NCI-H1417 treated with DMSO at 0.1 percent for 48 hours (cell line): ENCODE measurements at places on chromosomes 4 and X.
A peak's percentile ranks its signal among the peaks of the same experiment; 100 is the strongest.

- DNase-seq, result no peak
These were observed 244.3 kb downstream of the ARHGAP10 start for GRCh38 chr4:147975933-147976928.

GRCh38 chrX:15929194-15929593, 74.6 kb upstream of the AP1S2 start:
- DNase-seq, result no peak

DNA sequence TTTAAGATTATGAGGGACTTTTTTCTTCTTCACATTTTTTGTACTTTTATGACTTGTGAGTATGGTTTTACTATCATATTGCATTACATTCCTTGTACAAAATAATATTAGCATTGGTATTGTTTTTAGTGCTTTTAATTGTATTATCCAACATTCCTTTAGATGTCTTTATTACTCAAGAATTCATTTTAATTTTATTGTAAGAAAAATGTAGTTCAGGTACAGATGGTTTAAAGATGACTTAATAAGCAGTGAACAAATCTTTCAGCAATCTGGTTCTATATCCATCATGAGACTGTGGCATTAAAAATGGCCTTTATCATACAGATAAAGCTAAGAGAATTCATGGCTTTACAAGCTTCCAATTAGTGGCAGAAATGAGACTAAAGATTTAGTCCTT, 191.6 kb downstream of the ANTXR2 start:
- no peak for DNase-seq

GRCh38 chr4:28225050-28225449, 1364.4 kb downstream of the STIM2 start:
- DNase-seq, result peak; percentile 5

GRCh38 chr4:184845367-184846021, 19.7 kb upstream of the ACSL1 start:
- no peak for DNase-seq

- DNase-seq, result no peak
These were observed 537.1 kb upstream of the CXorf51A start for GRCh38 chrX:147351644-147352043.

- no peak for DNase-seq
These were observed 70.2 kb downstream of the GC start for GRCh38 chr4:71713611-71714203.

DNA sequence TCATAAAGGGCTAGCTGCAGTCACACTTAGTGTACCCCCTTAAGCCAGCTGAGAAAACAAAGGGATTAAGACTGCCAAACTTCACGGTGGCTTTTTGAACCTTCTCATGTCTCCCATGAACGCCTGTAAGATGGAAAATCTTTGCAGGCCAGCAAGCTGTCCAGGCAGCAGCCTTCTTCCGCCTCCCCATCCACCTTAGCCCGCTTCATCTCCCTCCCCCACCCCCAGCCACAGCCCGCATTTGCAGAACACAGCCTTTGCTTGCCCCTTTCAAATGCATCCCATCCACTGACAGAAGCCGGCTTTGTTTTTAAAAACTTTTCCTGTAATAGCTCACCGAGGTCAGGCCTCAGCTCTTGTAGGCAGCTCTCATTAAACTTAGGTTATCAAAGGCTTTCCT, 113.8 kb upstream of the FAM9B start:
- DNase-seq, result no peak

DNA sequence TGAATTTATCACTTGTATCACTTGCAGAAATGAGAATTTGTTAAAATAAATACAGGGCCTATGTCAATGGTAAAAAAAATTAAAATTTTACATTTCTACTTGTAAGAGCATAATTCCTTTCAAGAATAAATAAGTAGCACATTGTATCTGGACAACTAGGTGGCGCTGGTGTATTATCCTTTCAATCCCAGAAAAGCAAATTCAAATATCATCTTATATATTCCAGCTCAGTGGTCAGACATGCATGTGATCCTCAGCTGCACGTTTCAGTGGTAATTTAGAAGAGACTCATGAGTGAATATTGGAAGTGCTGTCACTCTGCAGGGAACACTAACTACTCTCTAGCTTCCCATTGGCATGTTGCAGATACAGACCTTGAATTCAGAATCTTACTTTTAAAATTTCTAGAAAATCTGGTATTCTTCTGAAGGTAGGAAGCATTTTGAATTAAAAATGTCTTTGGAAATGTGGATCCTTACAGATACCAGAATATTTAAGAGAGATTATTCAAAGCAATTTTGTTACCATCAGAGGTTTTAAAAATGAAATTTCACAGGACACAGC, 1414.7 kb upstream of the TENM3 start:
- peak; percentile 66 for DNase-seq

DNA sequence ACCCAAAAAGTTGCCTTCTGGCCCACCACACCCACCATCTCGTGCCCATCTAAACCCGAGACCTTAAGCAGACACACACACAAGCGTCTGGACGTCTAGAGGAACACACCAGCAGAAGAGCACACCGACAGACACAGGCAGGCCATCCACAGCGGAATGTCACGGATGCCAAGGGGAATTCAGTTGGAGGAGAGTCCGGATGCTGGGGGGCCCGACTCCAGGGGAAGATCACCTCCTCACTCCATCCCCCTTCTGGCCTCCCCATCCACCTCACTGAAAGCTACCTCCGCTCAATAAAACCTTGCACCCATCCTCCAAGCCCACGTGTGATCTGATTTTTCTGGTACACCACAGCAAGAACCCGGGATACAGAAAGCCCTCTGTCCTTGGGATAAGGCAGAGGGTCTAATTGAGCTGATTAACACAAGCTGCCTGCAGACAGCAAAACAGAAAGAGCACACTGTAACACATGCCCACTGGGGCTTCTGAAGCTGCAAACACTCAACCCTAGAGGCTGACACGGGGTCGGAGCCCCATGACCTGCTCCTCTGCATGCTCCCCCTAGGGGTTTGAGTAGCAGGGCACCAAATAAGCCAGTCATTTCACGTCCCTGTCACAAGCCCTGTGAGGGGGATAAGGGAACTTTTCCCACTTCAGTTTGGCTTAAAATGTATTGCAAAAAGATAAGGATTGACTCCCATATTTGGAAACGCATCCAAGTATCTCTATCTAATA, 339.6 kb upstream of the PCDH10 start:
- DNase-seq, result no peak

GRCh38 chr4:13627178-13627605, 333 bp downstream of the BOD1L1 start:
- no peak for DNase-seq

DNA sequence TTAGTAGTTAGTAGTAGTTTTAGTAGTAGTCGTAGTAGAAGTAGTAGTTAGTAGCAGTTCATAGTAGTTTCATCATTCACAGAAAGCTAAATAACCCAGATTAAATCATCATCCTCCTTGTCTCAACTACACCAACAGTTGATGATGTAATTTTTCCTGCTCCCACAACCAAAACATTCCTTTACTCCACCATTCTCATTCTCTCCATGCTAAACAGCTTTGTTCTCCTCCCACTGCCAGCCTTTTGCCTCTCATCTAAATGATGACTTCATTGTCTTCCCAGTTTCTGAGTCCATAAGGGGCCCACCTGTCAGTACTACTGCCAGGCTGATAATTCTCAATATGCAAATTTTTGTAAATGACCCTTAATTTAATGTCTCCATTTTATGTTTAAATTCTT, 68.9 kb downstream of the ARHGAP24 start:
- no peak for DNase-seq

DNA sequence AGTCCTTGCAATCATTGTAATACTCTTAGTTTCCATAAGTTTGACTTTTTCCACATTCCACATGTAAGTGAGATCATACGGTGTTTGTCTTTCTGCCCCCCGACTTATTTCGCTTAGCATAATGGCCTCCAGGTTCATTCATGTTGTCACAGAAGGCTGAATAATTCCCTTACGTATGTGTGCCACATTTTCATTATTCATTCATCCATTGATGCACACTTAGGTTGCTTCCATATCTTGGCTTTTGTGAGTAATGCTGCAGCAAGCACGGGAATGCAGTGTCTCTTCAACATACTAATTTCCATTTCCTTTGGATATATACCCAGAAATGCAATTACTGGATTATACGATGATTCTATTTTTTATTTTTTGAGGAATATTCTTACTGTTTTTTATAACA, 22.0 kb upstream of the VEGFC start:
- DNase-seq, result no peak

- DNase-seq, result no peak
These were observed 166.7 kb downstream of the RPA4 start for GRCh38 chrX:97050392-97050791.

DNA sequence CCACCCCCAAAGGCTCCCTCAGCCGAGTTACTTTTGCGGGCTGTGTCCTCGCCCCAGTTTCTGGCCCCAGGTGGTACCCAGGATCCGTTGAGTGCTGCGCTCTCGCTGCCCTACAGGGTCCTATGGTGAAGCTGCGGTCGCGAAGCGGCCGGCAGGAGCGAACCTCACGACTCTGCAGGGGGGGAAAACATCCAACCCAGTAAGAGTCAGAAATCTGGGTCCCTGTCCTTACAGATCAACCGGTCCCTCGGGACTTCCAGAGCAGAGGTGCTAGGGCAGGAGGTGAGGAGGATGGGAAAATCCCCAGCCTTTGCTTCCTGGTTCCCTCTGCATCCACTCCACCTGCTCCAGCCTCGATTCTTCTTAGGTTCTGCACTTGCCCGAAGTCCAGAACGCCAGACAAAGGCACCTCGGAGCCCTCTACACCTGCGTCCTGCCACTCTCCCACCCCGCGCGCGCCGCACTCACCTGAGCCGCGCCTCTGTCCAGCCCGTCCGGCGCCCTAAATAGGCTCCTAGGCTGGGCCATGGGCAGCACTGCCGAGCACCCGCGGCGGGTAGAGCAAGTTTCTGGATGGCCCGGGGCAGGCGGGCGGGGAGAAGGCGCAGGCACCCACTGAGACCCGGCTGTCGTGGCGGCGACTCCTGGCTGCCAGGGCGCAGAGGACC, at the start of gene HS3ST1:
Gene HS3ST1 (minus strand): TSS at position 664 of the 668 bp plus-strand sequence. CDS start 28,889 bp downstream, outside the sequence.
- no peak for DNase-seq

- no peak for DNase-seq
These were observed 74.9 kb downstream of the NSG1 start for GRCh38 chr4:4461850-4462249.

DNA sequence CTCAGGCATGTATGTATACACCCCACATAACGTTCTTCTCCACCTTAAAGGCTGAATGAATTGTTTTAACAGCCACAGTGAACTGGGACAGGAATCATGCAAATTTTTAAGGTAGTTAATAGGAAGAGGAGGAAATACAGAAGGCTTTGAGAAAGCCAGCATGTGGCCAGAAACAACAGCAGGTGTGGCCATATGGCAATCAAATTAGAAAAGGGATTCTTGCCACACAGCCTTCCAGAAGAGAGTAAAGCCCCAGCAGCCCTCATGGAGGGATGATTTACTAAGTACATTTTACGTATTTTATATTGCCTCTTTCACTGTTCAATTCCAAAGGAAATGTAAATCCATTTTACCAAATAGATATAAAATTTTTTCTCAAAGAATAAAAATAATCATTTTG, 792.2 kb downstream of the ADGRL3 start:
- peak; percentile 9 for DNase-seq

DNA sequence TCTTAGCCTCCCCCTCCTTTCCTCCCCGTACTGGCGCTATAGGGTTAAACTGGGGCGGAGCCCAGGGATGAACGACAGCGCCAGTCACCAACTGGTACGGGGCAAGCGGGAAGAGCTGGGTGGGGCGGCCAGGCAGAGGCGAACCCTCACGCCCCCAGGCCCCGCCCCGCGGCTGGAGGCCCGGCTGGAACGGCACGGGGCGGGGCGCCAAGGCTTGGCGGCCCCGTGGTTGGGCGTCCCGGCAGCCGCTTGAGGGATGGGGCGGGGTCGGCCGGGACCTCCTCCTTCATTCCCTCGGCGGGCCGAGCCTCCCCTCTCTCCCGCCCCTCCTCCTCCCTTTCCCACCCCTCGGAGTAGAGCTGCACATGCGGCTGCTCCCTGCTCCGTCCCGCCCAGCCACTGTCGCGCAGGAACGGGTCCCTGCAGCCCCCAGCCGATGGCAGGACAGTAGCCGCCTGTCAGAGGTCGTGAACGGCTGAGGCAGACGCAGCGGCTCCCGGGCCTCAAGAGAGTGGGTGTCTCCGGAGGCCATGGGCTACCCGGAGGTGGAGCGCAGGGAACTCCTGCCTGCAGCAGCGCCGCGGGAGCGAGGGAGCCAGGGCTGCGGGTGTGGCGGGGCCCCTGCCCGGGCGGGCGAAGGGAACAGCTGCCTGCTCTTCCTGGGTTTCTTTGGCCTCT, at the start of gene EDA:
Gene EDA (plus strand): TSS at position 335 of the 678 bp plus-strand sequence.
- no peak for DNase-seq
